ENCODE measurements at places on chromosomes 11 and 22. TPM values are rescaled to one million over a fixed set of nuclear protein-coding genes. Genes with fewer than 3 reads are reported as not detected.
A peak's percentile ranks its signal among the peaks of the same experiment; 100 is the strongest.

Gene RCOR2
- 17.9 TPM for total RNA-seq

Gene CNTF
- 1.6 TPM for total RNA-seq

DNA sequence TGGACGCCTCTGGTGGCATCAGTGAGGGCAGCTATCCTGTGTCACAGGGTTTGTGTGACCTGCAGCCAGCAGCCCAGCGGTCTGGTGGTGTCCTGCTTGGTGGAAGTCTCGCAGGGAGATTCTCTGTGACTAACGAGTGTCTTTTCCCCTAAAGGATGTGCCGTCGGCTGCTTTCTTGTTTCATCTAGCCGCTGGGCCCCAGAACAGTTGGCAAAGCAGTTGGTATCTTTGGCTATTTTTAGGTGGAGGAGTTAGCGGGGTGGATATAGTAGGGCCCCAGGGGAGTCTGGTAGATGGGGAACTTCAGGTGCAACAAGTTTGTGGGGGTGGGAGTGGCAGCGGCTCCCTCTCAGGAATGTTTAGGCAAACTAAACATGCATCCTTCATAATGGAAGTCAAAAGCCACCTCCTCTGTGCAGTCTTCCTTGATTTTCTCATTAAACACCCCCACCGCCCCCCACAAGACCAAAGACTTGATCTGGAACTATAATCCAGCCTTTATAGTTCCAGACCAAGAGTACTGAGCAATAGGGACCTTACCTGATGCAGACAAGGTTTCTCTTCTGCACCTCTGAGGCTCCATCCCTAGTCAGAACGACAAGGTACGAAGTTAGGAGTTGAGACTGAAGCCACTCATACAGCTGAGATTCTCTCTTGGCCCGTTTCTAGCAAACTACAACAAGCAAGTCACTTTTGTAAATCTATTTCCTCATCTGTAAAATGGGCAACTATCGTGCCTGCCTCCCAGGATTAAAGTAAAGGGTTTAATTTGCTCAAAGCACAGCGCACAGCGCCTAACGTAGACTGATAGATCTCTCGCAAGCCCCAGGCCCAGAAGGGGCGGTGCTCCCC is 1.1 kb upstream of the PELI3 start:
- peak; percentile 20 for DNase-seq

Gene CALCA
- total RNA-seq: not detected

Gene BTG4
- not detected for total RNA-seq

Gene CXCR5
- total RNA-seq: not detected

Gene DUSP8
- total RNA-seq: 0.71 TPM

DNA sequence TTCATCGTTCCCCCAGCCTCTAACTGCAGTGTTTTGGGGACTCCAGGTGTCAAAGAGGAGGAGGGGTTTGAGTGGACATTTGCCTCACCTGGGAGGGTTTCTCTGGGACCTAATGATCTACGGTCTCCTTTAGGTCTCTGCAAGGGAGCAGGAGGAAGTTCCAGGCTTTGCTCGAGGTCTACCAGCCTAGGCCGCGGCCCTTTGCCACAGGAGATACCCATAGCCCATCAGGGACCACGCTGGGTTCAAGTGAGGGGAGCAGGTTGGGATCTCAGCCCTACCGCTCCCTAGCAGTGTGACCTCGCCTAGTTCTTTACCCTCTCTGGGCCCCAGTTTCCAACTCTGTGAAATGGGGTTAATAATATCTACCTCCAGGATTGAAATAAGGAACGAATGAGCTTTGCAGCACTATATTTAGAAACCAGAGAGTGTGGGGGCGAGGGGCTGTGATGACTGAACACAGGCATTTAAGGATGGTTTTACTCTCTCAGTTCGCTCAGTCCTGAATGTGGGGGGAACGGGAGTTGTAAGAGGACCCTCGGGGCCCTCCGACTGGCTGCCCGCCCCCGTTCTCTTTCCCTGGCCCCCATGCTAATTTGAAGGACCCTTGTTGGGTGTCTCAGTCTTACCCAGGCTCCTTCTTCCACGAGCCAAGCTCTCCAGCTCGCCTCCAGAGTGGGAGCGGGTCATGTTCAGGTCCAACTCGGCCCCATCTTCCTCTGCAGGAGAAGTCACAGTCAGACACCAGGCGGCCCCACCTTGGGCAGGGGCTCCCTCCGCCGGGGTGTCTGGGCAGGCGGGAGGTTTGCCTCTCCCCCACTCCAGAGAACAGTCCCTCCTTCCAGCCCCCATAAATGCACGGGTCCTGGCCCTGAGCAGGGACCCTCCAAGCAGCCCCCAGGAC is 11.7 kb downstream of the PDGFB start:
- DNase-seq: no peak

DNA sequence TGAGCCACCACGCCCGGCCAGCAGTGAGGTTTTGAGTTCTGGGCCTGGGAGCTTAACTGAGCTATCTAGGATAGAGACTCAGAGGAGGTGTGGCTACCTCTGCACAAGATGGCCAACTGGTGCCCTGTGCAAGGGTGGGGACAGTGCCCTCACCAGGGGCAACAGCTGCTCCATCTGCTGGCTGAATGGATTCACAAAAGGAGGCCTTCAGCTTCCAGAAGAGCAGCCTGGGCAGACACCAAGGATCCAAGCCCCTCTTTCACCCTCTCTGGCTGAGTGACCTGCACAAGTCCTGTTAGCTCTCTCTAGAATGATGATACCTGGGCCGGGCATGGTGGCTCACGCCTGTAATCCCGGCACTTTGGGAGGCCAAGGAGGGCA is 33.5 kb upstream of the BAIAP2L2 start:
- peak; percentile 32 for DNase-seq

- DNase-seq: no peak
These were observed 1863.7 kb upstream of the RAG2 start for GRCh38 chr11:38461751-38462150.

DNA sequence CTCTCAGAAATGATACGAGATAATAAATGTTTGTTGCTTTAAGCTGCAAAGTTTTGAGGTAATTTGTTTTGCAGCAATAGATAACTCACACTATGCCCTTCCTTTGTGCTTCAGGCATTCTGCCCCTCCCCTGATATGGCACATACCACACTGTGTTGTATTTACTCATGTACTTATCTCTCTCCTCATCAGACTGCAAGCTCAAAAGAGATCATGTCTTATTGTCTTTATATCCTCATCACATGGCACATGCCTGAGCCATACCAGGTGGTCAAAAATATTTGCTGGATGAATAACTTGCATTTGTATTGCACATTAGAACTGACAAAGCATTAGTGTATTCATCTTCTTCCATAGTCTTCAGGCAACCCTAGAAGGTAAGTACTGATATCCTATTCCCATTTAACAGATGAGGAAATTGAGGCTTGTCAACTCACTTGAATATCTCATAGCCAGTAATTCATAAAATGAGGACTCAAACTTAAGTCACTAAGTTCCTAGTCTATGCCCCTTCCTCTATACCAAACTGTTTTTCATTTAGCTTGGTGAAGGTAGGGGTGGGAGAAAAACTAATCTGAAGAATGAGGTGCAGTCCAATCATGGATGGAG is 83.9 kb upstream of the EED start:
- DNase-seq: peak; percentile 37

- DNase-seq: no peak
These were observed 1126.3 kb upstream of the RAG2 start for GRCh38 chr11:37724315-37724714.

GRCh38 chr22:37999640-38000272 is 15.4 kb upstream of the SOX10 start:
- DNase-seq: peak; percentile 90

Gene CEND1
- 1.5 TPM for total RNA-seq

Gene VWCE
- total RNA-seq: 0.06 TPM

DNA sequence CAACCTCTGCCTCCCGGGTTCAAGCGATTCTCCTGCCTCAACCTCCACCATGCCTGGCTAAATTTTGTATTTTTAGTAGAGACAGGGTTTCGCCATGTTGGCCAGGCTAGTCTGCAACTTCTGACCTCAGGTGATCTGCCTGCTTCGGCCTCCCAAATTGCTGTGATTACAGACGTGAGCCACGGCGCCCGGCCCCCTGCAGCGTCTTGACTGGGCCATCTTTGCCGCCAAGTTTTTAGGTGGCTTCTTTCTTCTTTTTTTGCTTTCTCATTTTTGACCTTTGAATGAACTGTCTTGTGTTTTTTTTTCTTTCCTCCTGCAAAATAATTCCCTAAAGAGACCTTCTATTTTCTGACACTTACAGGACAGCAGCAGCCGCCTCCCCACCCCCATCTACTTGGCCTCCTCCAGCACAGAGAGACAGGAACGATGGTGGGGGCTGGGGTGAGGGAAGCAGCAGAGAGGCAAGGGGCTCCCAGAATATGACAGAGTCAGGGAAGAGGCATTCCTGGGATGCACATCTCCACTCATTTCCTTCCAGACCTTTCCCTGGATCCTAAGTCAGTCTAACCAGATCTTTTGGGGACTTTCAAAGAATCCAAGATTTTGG is 92.6 kb upstream of the ALX4 start:
- peak; percentile 89 for DNase-seq

- no peak for DNase-seq
These were observed 64.6 kb downstream of the KCNJ1 start for GRCh38 chr11:128802358-128802981.

Gene GAL3ST3
- not detected for total RNA-seq

DNA sequence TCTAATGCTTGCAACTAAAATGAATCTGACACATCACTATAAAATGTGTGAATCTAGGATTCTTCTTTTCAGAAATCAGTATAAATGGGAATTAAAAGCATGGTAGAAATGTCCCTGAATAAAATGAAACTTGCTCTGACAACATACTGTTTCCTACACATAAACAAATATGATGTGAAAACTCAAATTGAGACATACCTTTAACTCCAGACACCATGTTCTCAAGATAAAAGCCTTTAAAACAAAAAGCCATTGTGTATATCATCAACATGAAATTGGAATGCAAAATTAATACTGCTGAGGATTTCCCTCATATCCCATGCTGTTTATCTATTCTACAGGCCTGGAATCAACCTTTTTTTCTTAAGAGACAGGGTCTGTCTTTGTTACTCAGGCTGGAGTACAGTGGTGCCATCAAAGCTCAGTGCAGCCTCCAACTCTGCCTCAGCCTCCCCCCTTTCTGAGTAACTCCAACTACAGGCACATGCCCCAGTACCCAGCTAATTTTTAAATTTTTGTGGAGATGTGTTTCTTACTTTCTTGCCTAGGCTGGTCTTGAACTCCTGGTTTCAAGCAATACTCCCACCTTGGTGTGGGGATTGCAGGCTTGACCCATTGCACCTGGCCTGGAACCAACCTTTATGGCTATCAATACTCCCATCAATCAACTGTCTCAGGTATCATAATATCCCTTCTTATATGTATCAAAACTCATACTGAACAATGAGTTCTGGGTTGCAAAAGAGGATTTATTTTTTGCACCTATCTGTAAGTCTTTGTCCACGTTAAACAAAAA is 6.7 kb downstream of the TAF1D start:
- no peak for DNase-seq
